Urothelium cell line (cell line): ENCODE measurements at places on chromosomes 12 and 14.

GRCh38 chr14:87629788-87630187, 363.2 kb downstream of the GALC start:
- DNase-seq, result no peak

GRCh38 chr12:95326445-95326844, 108.8 kb downstream of the VEZT start:
- no peak for DNase-seq

- DNase-seq, result no peak
These were observed 201.7 kb upstream of the PLXNC1 start for GRCh38 chr12:93946542-93947150.

GRCh38 chr14:32375663-32376062, 46.6 kb downstream of the AKAP6 start:
- DNase-seq, result no peak

- no peak for DNase-seq
These were observed 15.4 kb upstream of the ANKLE2 start for GRCh38 chr12:132776816-132777568.

- no peak for DNase-seq
These were observed 190.2 kb upstream of the CAND1 start for GRCh38 chr12:67078957-67079356.

DNA sequence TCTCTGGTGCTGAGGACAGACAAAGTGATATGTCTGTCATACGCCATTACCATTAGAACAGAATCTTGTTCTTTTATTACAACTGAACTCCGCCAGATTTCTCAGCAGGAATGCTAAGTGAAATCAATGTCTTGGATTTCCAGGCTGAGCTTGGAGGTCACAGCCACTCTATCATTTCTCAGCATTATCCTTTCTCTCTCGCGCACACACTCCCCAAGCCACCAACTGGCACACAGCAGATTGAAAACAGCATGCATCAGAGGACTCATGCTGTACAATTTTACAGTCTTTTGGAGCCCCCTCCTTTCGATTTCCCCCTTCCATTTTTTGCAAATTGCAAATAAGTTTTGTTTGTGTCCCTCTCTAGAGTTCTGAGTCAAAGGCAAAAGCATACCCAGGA, 348.6 kb downstream of the SOX5 start:
- DNase-seq, result no peak
